Kidney capillary endothelial cell (primary cell): ENCODE measurements at places on chromosomes 1 and 21.

DNA sequence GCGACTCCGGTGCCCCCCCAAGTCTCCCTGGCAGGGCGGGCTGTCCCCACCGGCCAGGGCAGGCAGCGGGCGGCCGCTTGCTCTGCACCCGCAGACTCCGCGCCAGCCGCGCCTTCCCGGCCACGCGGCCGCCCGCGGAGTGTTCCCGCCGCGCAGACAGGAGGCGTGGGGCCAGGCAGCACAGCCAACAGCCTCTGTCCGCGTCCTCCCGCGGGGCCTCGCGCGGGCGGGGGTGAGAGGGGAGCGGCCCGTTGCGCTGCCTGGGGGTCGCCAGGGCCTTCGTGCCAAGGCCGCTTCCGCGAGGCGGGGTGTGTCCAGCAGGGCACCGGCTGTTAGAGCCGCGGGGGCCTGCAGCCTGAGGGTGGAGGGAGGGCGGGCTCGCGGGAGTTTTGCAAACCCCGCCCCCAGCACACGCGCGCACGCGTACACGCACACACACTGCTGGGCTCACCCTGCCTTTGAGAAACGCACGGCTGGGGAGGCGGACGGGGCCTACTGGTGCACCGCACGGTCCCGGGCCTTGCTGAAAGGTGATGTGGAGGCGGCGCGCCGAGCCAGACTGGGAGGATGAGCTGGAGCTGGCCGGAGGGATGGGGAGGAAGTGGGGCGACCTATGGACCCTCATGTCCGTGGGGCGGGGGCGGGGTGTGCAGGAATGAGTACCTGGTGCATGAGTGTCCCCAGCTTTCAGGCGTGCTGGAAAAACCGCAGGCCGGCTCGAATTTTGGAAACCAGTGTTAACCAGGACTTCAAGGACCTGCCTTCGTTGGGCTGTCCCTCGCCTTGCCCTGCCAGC is 41.5 kb downstream of the KIAA1614 start:
- DNase-seq: peak; percentile 28

DNA sequence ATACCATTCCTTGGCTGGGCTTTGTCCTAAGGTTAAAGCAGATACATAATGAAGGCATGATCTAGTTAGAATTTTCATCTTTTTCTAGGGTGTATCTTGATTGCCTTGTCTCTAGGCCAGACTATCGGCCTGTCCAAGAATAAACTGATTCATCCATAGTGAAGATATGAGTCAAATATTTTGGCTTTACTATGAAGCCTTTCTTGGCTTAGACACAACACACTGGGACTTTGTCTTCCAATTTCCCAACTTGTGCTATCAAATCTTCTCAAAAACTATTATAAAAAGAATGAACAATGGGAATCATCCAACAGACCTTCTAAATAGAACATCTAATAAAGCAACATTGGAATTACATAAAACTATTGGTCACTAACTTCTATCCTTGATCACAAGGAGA is 64.8 kb downstream of the WARS2 start:
- DNase-seq: no peak

GRCh38 chr1:22222723-22223122 is 79.8 kb upstream of the WNT4 start:
- DNase-seq: no peak

GRCh38 chr1:230415405-230416132 is 10.6 kb downstream of the PGBD5 start:
- no peak for DNase-seq

DNA sequence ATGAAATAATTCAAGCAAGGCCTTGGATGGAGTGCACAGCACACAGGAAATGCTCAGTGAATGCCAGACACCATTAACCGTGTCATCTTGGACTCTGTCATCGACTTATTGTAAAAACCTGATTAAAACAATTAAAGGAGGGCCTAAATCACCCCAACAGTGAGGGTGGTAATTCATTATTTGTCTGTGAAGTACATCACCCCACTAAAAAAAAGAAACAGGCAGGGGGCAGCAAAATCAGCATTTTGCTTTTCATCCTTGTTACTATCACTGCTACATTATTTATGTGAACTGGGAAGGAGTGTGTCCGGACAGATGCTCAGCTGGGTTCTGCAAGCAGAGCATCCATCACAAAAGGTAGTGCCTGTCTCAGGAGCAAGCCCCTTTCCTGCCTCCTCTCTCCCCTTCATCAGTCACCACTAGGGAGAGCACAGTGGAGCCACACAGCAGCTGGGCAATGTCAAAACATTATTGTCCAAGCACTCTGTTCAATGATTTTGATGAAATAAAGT is 98.5 kb downstream of the RERE start:
- no peak for DNase-seq

- no peak for DNase-seq
These were observed 90.3 kb upstream of the DUSP10 start for GRCh38 chr1:221832151-221832550.

DNA sequence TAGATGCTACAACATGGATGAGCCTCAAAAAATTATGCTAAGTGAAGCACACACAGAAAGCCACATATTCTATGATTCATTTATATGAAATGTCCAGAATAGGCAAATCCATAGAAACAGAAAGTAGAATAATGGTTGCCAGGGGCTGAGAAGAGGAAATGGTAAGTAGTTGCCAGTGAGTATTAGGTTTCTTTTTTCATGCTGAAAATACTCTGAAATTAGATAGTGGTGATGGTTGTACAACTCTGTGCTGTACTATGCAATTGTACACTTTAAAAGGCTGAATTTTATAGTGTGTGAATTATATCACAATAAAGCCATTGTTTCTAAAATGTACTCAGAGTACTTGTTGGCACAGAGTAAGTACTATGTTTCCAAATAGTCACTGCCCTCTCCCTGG is 15.5 kb upstream of the GFI1 start:
- DNase-seq: no peak

DNA sequence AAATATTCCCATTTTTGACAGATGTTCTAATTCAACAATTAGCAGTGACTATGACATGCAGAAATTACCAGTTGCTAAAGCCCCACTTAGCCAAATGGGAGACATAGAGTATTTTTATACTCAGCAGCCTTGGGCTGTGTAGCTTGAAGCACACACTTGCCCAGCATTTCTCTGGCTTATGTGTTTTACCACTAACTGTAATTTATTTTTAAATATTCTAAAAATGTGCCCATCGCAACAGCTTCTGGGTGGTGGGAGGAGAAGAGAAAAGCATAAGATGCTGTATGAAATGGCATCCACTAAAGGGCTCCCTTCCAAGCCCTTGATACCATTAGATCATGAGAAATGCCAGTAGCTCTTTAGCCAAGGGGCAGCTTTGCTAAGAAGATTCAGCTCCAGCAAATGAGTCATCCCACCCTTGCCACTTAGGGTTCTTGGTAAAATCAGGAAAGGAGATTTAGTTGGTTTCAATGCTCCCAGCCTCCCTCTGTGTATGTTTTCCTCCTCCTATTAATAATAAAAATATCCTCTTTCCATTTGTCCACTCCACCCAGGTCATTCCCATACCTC is 462.7 kb upstream of the DEPDC1 start:
- DNase-seq: no peak

- no peak for DNase-seq
These were observed 7.7 kb downstream of the AHDC1 start for GRCh38 chr1:27596261-27596660.

- DNase-seq: no peak
These were observed 81.3 kb downstream of the NEK7 start for GRCh38 chr1:198238121-198238520.

DNA sequence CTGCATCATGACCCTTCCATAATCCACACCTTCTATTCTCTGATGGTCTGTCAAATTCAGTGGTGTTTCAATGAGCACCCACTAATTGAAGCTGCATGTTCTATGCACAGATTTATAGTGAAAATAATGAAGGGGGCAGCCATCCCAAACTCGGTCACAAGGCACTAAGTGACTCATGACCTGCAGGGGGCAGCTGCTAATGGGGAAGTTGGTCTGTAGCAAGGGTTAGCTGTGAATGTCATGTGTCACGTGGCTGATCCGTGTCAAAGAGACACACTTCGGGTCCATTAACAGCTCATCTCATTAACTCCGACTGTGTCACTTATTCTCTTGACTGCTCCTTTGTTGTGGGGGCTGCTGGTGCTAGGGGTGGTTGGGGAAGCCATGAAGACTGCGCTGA is 306.6 kb downstream of the PCP4 start:
- no peak for DNase-seq

DNA sequence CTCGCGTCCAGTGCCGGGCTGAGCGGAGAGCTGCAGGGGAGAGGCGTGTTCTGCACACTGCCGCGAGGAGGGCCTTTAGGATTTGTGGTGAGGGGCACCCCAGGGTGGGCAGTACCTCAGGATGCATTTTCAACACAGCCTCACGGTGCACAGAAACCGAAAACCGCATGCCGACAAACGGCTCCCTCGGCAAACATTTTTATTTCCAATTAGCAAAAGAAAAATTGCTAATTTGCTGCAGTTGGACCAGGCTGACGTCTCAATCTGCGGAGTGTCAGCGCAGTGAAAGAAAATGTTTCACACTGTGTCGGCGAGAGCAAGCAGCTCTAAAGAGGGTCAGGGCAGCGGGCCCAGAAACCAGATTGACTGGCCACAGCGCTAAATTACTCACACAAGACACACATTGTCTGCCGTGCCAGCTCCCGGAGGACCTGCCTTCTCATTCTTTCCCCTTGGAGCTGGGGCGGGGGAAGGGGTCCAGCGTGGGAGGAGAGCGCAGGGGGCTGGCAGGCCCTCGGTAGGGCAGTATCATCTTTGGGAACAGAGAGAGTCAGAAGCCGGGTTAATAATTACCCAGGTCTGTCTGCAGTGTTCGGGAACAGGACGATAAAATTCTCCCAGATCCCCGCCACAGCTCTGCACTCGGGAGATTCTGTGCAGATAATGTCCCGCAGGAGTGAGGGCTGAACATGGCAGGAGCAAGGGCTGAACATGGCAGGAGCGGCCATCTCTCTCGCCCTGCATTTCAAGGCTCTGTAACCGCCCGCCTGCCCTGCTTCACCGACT is 150.2 kb downstream of the PRDM16 start:
- no peak for DNase-seq

DNA sequence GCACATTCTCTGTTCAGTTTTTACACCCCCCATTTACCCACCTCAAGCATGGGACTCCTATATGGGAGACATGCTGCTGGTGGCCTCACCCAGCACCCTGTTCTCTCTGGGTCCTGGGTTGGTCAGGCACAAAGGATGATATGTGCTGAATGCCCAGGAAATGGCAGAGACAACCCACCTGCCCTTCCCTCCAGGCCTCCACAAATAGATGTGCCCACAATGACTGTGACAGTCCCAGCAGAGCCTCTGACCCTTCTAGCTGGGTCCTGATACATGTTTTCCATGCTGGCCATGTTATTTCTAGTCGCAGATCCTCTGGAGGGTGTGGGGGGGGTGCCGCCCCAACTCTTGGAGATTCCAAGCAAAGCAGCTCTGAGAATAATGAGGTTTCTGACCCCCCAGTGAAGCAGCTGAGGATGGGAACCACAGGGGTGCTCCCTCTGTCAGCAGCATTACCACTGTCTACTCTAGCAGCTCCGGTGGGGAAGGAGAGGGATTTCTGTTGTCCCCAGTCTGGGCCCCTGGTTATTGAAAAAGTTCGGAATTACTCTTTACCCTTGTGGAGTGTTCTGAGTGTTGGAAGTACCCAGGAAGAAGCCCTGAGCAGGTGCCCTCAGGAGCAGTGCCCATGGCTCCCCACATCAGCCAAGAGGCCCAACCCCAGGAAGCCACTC is 1.2 kb upstream of the CCDC28B start:
- no peak for DNase-seq

GRCh38 chr1:202143768-202144401 is 652 bp downstream of the ARL8A start:
- DNase-seq: no peak

DNA sequence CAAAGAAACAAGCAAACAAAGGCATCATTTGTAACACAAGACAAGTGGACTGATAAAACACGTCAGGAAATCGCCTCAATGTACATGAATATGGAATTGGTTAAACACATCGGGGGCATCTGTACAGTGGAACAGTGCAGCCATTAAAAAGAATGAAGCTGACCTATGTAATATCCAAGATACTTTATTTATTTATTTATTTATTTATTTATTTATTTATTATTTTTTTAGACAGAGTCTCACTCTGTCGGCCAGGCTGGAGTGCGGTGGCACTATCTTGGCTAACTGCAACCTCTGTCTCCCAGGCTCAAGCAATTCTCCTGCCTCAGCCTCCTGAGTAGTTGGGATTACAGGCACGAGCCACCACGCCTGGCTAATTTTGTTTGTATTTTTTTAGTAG is 75.4 kb upstream of the SLC45A1 start:
- no peak for DNase-seq

DNA sequence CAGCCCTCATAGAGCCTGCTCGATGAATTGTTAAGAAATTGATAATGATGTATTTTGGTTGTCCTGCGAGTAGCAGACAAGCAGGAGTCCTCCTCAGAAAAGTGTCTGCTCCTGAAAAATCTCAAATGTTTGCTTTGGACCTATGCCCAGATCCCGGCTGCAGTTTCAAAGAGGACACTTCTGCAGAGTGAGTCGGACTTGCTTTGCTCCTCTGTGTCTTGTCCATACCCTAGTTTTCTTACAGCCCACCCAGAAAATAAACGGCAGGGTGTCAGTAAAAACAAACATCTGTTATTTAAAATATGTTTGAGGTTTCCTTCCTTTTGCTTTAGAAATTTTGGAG is 2.8 kb downstream of the S100A10 start:
- DNase-seq: peak; percentile 33

DNA sequence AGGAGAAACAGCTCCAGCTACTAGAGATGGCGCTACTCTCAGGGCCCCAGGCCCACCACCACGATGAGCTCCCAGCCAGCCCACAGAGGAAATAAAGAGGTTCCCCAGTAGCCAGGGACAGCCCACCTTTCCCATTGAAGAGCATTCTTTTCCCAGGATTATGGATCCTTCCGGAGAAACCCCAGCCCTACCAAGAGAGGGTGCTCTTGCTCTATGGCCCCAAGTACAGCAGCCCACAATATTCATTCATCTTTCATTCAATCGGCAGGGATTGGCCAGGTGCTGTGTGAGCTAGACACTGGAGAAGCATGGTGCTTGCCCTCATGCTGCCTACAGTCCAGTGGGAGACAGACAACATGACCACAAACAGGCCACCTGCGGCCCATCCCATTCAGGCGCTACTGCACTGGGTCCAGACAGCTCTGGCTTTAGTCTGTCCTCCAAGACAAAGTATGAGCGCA is 29.9 kb downstream of the PMVK start:
- no peak for DNase-seq

DNA sequence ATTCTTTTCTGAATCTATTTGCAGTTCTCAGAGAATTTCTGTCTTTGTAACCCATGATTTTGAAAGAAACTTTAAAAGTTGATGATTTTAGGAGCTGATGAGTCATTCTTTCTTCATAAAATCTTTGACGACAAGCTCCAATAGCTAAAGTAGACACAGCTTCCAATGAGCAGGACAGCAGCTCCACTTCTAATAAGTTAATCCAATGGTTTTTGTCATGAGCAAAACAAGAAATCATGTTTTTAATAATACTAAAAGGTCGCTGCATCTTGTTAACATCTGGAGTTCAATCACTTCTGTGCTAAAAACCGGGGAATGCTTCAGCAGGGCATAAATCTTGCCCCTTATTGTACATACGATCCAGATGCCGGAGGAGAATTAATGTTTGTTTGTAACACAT is 48.9 kb upstream of the GORAB start:
- DNase-seq: no peak

GRCh38 chr1:196698993-196699392 is 47.1 kb downstream of the CFH start:
- DNase-seq: no peak

- DNase-seq: no peak
These were observed 9.3 kb upstream of the LORICRIN start for GRCh38 chr1:153250166-153250565.

- DNase-seq: peak; percentile 19
These were observed 481.1 kb upstream of the USP24 start for GRCh38 chr1:55696181-55696754.
